ENCODE measurements at places on chromosomes 2 and 18. TPM values are rescaled to one million over a fixed set of nuclear protein-coding genes. Genes with fewer than 3 reads are reported as not detected.

DNA sequence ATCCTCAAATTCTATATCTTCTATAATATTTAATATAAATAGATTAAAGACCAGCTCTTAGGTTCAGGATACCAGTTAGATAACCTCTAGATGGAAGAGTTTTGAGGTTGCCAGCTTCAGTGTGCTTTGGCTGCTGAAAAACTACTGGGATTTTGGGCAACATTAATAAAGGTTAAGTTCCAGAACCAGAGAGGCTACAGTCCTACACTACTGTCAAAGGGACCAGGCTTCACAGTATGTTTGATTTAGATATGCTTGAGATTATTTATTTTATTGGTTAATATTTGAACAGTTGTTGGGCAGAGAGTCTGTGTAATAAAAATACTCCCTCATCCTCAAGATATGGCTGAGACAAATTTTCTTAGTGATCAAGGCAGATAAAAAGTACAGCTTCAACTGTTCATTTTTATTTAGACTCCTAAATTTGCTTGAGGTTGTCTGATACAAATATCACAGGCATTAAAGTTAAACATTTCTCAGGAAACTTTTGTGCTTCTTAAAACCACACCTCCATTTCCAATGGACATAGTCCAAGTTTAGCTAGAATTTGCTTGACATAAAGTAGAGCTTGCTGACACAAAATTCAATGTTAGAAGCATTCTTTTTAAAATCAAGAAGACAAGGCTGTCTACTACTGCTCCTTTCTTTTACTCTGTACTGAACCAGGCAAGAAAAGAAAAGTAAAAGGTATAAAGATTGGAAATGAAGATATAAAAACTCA lies 19.7 kb upstream of the TMEM17 start:
- no peak for DNase-seq

GRCh38 chr2:1658394-1659151 lies 85.7 kb downstream of the PXDN start:
- no peak for DNase-seq

DNA sequence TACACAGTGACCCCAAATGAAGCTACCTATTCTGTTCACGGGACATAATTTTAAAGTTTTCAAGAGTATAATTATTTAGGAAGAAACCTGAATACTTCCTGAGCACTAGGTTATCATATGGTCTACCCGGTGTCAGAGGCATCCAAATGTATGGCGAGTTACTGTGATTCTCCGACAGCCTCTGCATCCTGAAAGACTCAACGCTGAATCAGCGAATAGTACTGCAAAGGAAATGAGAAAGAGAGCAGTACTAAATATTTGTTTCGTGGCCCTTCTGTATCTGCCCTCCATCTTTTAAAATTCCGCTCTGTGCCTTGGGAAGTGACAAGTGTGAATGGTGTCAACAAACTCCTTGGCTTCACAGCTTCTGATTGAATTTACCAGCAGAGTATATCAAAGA lies 358.0 kb upstream of the ZEB2 start:
- DNase-seq = no peak

GRCh38 chr2:102696463-102696862 lies 65.4 kb upstream of the TMEM182 start:
- DNase-seq = no peak

- no peak for DNase-seq
Measured at GRCh38 chr2:75698918-75699317, 11.8 kb downstream of the GCFC2 start.

DNA sequence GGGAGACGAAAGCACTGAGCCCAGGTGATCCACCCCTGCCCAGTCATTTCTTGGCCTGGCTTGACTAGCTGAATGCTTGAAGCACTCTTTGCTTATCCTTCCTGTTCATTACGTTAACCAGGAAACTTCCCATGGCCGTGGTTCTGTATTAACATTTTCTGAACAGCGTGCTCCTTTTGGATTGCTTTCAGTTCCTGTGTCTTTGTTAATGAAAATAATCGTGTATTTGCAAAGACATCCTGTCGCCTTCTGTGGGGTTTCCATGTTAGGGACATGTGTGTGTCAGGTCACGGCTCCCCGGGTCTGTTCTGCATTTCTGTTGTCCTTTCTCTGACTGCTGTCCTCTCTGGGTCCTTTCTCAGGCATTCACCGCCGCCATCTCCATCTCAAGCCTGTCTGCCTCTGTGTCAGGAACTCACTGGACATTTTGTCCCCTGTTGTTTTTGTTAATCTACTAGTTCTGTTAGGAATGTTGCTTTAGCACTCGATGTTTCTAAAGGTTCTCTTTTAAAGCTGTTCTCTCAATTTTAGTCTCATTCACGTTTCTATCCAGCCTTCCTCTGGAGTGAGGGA lies 434.1 kb upstream of the HS6ST1 start:
- no peak for DNase-seq

GRCh38 chr18:23077493-23078256 lies 57.6 kb upstream of the CABLES1 start:
- no peak for DNase-seq

- no peak for DNase-seq
Measured at GRCh38 chr18:75378376-75379315, 48.9 kb downstream of the SMIM21 start.

- no peak for DNase-seq
Measured at GRCh38 chr2:76256458-76257088, 545.9 kb upstream of the GCFC2 start.

GRCh38 chr2:9200633-9201015 lies 6.0 kb upstream of the ASAP2 start:
- no peak for DNase-seq

DNA sequence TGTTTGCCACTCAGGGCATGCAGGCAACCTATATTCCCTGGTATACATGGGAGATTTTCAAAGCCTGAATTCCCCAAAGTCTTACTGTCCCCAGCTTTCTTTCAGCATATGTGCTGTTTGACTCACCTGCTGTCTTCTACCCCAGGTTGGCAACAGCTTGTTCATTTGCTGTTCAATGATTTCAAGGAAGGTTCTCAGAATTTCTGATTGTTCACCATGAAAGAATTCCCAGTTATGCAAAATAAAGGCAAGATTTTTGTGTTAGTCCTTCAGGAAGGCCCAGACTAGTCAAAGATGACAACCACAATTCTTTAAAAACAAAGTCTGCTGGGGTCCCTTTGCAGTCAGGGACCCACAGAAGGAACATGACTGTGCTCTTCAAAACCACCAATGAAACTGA lies 1057.8 kb upstream of the CDH2 start:
- DNase-seq = no peak

- no peak for DNase-seq
Measured at GRCh38 chr2:148507970-148508369, 136.6 kb upstream of the EPC2 start.

DNA sequence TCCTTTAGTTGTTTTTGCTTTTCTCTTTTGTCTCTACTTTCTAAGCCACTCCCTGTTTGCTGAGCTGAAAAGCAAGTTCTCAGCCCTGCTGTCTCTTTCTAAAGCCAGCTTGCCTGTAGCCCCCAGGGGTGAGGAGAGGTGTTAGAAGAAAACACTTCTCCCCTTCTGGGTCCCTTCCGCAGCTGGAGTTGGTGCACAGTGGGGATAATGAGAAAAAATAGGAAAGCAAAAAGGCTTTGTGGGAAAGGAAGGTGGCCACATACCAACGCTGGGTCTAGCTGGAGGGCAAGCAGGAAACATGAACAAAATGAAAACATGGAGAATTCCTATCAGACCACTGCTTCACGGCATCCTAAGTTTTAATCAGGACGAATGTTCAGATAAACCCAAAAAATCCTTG lies 15.5 kb upstream of the SLC20A1 start:
- no peak for DNase-seq

- DNase-seq = no peak
Measured at GRCh38 chr2:224861266-224861665, 145.1 kb upstream of the CCDC195 start.

Gene ANXA4
- 33.8 TPM for polyA plus RNA-seq

Gene PLGLB2
- polyA plus RNA-seq = 1.7 TPM

Gene RAB27B
- 0.93 TPM for polyA plus RNA-seq

Gene AGXT
- not detected for polyA plus RNA-seq

Gene METTL5
- 54.3 TPM for polyA plus RNA-seq

Gene MTCL1
- polyA plus RNA-seq = 28.9 TPM

Gene REG1B
- polyA plus RNA-seq = not detected

Gene TEKT4
- not detected for polyA plus RNA-seq

Gene PIEZO2
- 62.6 TPM for polyA plus RNA-seq
